ENCODE measurements at places on chromosomes 7 and 10. TPM values are rescaled to one million over a fixed set of nuclear protein-coding genes. Genes with fewer than 3 reads are reported as not detected.

Gene LFNG
- total RNA-seq: 11.7 TPM

Gene C10orf67
- total RNA-seq: 0.50 TPM

Gene NODAL
- not detected for total RNA-seq

- no peak for DNase-seq
- H3K4me3 ChIP-seq: peak overlapping the region; percentile 69
- no peak overlapping the region for H3K27ac ChIP-seq
- no peaks in the 10 kb centered on the region for H3K36me3 ChIP-seq
- no peaks in the 10 kb centered on the region for H3K27me3 ChIP-seq
Measured at GRCh38 chr7:69596723-69597277, 1.5 kb upstream of the AUTS2 start.

- no peak overlapping the region for H3K4me3 ChIP-seq
- DNase-seq: no peak
- H3K27me3 ChIP-seq: no peaks in the 10 kb centered on the region
Measured at GRCh38 chr10:127834791-127835190, 58.0 kb downstream of the CLRN3 start.

DNA sequence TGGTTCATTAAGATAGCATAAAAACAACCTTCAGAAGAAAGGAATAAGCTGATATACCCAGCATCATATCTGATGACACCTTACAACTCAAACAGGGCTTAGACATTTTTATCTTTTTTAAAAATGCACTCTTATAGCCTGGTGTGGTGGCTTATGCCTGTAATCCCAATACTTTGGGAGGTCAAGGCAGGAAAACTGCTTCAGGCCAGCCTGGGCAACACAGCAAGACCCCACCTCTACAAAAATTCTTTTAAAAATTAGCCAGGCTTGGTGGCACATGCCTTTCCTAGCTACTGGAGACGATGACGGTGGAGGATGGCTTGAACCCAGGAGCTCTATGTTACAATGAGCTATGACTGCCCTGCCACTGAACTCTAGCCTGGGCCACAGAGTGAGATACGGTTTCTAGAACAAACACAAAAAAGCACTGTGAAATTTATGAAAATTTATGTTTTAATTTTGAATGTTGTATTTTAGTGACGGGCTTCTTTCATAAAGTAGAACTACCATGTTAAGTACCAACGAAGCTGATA is 12.3 kb upstream of the KMT2E start:
- H3K36me3 ChIP-seq: peaks cover 19% of the 10 kb centered on the region
- no peak for DNase-seq
- H3K4me3 ChIP-seq: no peak overlapping the region
- no peaks in the 10 kb centered on the region for H3K27me3 ChIP-seq

- H3K27ac ChIP-seq: no peak overlapping the region
- H3K36me3 ChIP-seq: no peaks in the 10 kb centered on the region
- DNase-seq: no peak
- no peaks in the 10 kb centered on the region for H3K27me3 ChIP-seq
- H3K4me3 ChIP-seq: no peak overlapping the region
Measured at GRCh38 chr10:23481363-23481961, 42.6 kb downstream of the OTUD1 start.

- H3K4me1 ChIP-seq: no peaks in the 10 kb centered on the region
- H3K27me3 ChIP-seq: no peaks in the 10 kb centered on the region
- no peak overlapping the region for H3K4me3 ChIP-seq
- H3K27ac ChIP-seq: no peak overlapping the region
Measured at GRCh38 chr10:33886299-33886698, 551.8 kb upstream of the NRP1 start.

GRCh38 chr7:157077986-157078644 is 60.6 kb upstream of the UBE3C start:
- H3K27ac ChIP-seq: no peak overlapping the region
- H3K27me3 ChIP-seq: peaks cover 69% of the 10 kb centered on the region
- H3K4me3 ChIP-seq: no peak overlapping the region
- no peaks in the 10 kb centered on the region for H3K36me3 ChIP-seq
- H3K4me1 ChIP-seq: no peaks in the 10 kb centered on the region
- no peak for DNase-seq

DNA sequence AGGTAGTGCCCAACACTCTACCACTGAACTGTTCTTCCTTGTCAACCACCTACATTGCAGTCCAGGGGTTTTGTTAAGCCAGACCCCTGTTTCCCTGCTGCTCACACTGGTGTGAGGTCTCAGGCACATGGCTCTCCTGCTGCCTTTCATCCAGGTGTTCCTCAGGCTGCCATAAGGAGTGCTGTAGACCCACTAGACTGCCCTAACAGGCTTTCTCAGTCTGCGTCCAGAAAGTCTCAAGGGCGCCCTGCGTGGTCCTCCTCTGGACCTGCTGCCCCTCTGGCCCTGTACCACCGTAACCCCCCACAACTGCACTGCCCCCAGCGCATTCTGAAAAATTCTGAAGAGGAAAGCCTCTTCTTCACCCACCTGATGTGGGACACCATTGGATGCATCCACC is 225.7 kb upstream of the ANKRD30A start:
- no peak overlapping the region for H3K27ac ChIP-seq
- H3K4me3 ChIP-seq: no peak overlapping the region
- H3K4me1 ChIP-seq: no peaks in the 10 kb centered on the region
- DNase-seq: no peak

GRCh38 chr7:132771301-132771730 is 195.0 kb upstream of the PLXNA4 start:
- no peaks in the 10 kb centered on the region for H3K36me3 ChIP-seq
- no peak overlapping the region for H3K27ac ChIP-seq
- H3K27me3 ChIP-seq: no peaks in the 10 kb centered on the region
- no peak overlapping the region for H3K4me3 ChIP-seq
- DNase-seq: no peak
- peaks cover 5% of the 10 kb centered on the region for H3K4me1 ChIP-seq

GRCh38 chr10:45224219-45224841 is 91.1 kb downstream of the OR13A1 start:
- H3K4me3 ChIP-seq: no peak overlapping the region
- no peak overlapping the region for H3K27ac ChIP-seq
- peaks cover 7% of the 10 kb centered on the region for H3K27me3 ChIP-seq
- no peaks in the 10 kb centered on the region for H3K36me3 ChIP-seq

DNA sequence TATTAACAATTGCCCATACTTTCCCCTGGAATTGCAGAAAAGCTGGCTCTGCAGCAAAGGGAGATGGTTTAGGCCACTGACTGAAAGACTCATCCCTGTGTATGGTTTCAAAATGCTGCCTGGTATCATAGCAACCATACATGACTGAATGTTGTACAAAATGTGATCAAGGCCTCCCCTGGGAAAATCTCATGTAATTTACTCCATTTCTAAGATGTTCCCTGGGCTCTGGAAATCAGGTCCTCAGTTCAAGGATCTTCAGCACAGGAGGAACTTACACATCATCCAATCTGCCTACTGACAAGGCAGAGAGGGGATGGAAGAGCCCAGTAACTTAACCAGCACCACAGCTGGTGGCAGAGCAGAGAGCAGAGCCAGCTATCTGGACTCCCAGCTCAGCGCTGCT is 111.8 kb downstream of the JAZF1 start:
- peaks cover 63% of the 10 kb centered on the region for H3K27me3 ChIP-seq
- H3K4me3 ChIP-seq: no peak overlapping the region
- no peaks in the 10 kb centered on the region for H3K4me1 ChIP-seq
- no peak overlapping the region for H3K27ac ChIP-seq
- no peaks in the 10 kb centered on the region for H3K36me3 ChIP-seq

DNA sequence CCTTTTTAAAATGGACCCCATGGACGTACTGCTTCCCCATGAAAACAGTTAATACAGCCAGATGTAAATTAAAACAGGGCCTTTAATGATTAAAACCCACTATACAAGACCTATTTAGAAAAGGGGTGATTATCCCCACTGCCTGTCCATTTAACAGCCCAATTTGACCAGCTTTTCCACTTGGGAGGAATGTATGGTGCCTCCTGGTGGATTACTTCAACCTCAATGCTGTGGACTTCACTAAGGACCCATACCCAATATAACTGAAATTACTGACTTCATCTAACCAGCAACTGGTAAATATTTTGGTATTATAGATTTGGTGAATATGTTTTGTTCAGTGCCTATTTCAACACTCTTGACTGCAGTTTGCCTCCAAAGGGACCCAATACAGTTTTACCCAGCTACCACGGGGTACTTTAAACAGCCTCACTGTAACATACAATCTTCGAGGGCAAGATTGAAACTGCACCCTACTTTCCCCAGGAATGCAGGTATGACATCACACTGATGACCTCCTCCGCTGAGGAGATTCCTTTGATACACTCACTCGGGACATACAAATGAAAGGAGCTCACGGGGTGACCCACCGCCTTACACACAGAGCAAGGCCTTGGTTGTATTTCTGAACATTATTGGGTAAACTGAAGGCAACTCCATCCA is 192.8 kb downstream of the DNAJC1 start:
- peaks cover 8% of the 10 kb centered on the region for H3K4me1 ChIP-seq
- no peaks in the 10 kb centered on the region for H3K36me3 ChIP-seq
- no peak overlapping the region for H3K4me3 ChIP-seq
- H3K27me3 ChIP-seq: no peaks in the 10 kb centered on the region
- DNase-seq: no peak

GRCh38 chr10:132803416-132804210 is 17.7 kb upstream of the NKX6-2 start:
- peaks cover 26% of the 10 kb centered on the region for H3K27me3 ChIP-seq
- H3K27ac ChIP-seq: no peak overlapping the region
- no peak overlapping the region for H3K4me3 ChIP-seq
- no peaks in the 10 kb centered on the region for H3K4me1 ChIP-seq

DNA sequence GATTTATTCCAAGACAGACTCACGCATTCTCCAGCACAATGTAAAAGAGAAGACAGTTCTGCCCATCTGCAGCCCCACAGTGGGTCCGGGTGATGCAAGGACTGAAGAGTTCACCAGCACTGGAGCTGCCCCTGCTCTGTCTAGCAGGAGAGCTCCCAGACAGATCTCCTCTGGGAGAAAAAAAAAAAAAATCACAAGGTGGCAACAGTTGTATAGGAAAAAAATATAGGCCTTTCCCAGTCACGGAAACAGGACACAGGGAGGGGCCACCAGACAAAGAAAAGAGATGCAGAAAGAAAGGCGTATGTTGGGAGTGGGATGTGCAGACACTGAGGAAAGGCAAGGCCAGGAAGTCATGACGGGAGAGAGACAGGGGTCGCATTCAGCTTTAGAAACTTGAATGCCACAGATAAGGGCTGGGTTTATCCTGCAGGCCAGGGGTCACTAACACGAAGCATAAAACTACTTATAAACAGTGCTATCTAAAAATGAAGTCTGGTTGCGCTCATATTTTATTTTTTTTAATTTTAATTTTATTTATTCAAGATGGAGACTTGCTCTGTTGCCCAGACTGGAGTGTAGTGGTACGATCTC is 54.1 kb downstream of the FAM171A1 start:
- no peak overlapping the region for H3K27ac ChIP-seq
- H3K4me3 ChIP-seq: no peak overlapping the region
- no peaks in the 10 kb centered on the region for H3K36me3 ChIP-seq
- H3K4me1 ChIP-seq: peaks cover 6% of the 10 kb centered on the region
